CD4-positive, alpha-beta memory T cell (primary cell): ENCODE measurements at places on chromosomes 6 and 20.

DNA sequence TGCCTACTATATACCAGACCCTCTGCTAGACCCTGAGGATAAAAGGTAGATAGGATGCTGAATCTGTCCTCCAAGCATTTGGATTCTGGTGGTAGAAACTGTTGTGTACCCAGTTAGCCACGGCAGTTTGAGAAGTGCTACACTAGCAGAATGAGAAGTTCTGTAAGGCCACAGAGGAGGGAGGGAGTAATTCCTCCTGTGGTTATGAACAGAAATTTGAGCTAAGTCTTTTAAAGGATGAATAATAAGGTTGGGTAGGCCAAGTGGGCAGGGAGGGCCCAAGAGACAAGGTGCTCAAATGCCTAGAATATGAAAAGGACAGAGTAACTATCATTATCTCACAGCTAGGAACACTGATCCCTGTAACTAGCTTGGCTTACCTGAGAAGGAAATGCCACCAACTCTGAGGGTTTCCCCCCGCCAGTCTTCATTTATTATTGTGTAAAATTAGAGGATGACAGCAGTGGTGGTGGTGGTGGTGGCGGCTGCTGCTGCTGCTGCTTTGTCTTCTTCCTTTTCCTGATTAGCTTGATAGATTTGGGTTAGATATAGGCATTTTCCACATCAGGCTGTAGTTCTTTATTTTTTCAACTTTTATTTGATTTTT, 243.3 kb downstream of the PRL start:
- no peak for DNase-seq

- DNase-seq: no peak
Observed at GRCh38 chr6:125082908-125083683, 70.5 kb upstream of the TPD52L1 start.

GRCh38 chr20:36065427-36065998, 89.0 kb upstream of the EPB41L1 start:
- DNase-seq: no peak

- DNase-seq: no peak
Observed at GRCh38 chr20:62772990-62773844, 23.1 kb upstream of the MRGBP start.
